ENCODE measurements at places on chromosomes 12 and 14.

DNA sequence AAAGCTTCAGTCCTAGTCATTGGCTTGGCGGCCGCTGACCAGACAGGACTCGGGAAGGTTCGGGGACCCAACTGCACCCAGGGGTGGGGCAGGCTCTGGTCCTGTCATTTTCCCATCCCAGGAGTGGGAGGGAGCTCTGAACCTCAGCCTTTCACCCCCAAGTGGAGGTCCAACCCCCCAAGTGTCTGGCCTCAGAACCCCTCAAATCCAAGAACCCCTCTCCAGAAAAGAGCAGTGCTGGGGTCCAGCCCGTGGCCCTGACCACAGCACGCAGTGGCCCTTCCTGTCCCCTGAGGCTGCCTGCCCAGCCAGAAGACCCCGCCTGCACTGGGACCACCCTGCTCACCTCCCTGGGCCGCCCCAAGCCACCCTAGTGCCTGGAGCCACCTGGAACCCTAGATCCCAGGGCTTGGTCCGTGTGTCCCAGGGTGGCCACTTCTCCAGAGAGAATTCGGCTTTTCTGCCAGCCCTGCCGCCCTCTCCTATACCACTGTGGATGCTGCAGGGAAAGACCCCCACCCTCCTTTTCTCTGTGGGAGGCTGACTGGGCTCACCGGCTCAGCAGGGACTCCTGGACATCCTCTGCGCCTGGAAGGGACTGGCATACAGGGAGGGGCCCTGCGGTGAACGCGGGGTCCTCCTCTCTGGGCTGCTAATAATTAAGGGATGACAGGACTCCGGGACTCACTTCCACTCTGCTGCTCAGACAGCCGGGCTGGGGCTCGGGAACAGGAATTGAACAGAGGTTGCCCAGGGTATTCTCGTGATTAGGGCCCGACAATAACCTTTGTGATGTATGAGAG is 326.9 kb upstream of the SFSWAP start:
- DNase-seq = peak; percentile 51

DNA sequence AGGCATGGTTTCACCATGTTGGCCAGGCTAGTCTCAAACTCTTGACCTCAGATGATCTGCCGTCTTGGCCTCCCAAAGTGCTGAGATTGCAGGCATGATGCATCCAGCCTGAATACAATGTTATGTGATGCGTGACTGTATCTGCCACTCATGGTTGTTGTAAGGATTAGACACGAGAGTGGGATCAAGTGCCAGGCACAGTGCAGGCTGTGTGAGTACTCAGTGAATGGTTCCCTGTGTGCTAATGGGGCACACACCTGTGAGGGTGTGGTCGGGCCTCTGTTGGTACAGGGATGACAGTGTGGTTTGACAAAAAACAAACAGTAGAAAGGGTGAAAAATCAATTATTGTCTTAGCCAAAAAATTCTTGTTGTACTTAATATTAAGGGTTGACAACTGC is 61.8 kb downstream of the TECPR2 start:
- no peak for DNase-seq

DNA sequence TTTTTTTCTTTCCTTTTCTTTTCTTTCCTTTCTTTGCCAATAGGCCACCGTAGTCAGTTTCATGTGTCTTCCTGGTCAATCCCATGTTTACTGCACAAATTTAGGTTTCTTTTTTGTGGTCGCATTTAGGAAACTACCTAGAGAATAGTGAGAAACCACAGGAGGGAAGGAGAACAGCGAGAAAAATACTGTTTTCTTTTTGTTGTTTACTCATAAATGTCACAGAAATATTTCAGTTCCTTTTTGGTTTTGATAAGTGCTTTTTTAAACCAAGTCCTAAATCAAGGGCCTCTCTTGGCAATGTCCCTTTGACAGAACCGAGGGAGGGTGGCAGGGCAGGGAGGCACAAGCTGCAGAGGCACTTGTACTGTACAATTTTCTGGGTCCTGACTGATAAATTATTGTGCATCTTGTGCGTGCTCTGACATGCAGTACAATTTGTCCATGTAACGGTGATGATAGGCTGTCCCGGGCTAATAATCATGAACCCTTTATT is 326.1 kb downstream of the CACNA1C start:
- DNase-seq = peak; percentile 27

DNA sequence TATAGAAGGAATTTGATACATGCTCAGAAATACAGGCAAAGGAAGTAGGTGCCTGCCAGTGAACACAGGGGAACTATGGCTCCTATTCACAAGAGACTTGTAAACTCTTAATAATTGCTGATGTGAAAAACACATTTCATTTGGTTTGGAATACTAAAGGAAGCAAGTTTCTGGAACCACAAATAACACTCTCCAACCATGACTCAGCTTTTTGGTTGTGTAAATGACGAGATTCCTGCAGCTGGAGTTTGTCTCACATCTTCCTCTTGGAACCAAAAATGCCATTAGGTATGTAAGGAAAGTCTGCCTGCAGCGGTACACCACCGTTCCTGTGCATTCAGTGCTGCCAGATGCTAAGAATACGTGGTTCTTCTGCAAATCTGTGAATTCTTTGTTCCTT is 4.5 kb upstream of the OR11H6 start:
- no peak for DNase-seq

- DNase-seq = no peak
Observed at GRCh38 chr14:20904393-20905029, 13.3 kb downstream of the RNASE3 start.

DNA sequence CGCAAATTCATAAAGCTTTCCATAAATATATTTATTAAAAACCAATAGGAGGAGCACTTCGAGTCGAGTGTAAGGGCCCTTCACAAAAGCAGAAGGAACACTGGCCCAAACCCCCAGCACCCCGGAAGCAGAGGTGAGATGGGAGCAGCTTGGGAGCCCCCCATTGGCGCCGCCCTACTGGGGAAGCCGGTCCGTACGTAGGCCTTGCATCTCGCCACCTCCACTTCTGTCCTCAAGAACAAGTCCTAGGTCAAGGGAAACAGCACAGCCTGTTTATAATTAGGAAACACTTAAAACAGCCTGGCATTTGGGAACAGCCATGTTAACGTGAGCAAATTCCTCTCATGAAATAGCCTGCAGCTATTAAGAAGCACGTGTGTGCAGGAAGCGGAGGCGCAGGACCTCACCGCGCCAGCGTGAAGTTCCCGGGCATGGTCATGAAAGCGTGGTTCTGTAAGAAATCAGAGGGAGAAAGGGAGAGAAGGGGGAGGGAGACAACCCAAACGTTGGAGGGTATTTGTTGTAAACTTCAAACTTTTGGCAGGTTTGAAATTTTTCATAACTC is 7.7 kb downstream of the ANKRD9 start:
- DNase-seq = no peak

- DNase-seq = no peak
Observed at GRCh38 chr12:114679452-114679875, 4.5 kb downstream of the TBX3 start.

GRCh38 chr12:32734952-32735351 is 20.7 kb downstream of the YARS2 start:
- no peak for DNase-seq

Data from tibial artery (tissue), 4 donors.